ENCODE measurements at places on chromosomes 1 and 21.
A peak's percentile ranks its signal among the peaks of the same experiment; 100 is the strongest.

DNA sequence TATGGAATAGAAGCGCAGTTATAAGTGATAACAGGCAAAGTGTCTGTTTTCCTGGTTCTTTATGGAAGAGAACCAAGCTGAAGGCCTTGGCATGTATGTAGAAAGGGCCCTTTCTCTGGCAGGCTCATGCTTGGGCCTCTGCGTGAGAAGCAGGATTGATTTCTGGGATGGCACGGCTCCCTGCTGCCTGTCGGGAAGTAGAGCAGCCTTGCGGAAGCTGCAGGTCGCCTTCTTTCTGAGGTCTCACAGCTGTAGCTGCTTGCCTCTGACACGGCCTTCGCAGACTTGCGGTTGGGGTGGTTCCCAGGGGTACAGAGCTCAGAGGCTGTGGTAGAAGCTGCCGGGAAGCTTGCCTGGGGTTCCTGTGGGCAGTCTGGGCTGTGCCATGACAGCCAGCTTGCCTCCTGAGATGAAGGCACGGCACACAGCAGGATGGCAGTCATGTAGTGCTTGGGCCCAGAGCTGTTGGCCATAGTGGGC is 39.4 kb downstream of the TRAPPC10 start:
- peak; percentile 47 for DNase-seq

DNA sequence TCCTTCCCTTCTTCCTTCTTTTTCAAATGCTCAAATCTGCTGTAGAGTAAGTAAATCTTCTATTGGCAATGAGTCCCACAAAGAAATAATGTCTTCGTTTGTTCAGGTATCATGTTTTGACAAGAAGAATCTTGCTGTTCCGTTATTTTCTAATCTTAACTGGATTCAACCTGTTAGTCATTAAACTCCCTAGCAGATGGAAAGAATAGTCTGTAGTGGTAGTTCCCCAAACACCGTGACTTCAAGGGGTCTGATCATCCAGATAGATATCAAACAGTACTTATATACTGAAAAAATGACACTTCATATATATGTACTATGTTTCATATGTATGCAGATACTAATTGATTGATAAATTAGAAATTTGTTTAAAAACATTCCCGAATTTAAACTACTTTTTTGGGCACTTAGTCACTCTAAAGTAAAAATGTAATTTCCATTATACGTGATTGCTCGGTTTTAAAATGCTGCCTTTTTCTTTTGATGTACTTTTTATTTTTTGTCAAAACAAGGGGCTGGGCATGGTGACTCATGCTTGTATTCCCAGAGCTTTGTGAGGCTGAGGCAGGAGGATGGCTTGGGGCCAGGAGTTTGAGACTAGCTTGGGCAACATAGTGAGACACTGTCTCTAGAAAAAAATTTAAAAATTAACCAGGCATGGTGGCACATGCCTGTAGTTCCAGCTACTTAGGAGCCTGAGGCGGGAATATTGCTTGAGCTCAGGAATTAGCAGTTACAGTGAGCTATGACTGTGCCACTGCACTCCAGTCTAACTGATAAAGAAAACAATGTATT is 335.7 kb upstream of the SNX7 start:
- DNase-seq: peak; percentile 93

GRCh38 chr1:235098991-235099390 is 29.6 kb downstream of the TOMM20 start:
- DNase-seq: no peak

DNA sequence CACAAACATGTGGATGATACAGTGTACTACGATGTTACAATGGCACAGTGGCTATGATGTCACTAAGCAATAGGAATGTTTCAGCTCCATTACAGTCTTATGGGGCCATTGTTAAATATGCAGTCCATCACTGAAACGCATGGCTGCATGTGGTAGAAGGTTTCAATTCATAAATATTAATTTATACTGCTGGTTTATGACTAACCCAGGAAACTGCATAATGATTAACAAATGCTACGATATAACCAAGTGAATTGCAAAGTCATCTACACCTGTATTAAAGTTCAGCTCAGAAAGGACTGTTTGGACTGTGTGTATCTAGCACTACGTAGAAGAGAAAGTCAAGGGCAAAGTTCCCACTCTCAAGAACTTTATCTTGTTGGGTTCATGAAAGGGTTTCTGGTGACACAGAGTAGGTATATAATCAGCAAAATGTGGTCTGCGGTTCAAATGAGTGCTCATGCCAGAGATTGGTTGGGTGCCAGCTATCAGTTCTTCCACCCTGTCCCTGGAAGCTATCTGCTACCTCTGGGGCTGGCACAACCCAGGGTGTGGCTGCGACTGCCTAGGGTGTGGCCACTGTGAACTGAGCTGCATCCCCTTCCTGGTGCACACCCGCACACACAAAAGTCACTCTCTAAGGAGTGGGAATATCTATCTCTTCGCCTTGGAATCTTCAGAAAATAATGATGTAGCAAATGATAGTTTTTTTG is 14.8 kb downstream of the MGST3 start:
- peak; percentile 21 for DNase-seq

DNA sequence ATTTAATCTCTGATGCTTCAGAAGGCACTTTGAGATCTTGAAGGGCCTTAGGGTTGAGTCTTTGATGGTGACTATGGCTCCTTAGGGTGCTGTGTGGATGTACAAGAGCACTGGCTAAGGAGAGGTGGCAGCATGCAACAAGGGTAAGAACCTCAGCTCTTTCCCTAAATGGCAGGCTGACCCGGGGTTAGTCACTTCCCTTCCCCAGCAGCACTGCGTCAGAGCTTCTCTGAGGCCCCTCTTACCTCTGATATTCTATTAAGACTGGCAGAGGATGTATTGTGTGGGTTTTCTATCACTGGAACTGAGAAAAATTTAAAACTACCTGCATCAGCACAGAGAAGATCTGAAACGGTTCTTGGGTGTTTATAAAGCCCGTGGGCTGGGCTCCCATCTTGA is 11.8 kb downstream of the C1orf116 start:
- no peak for DNase-seq

- no peak for DNase-seq
These were observed 60.4 kb upstream of the LYPLAL1 start for GRCh38 chr1:219113261-219113660.

- no peak for DNase-seq
These were observed 131.8 kb upstream of the PKN2 start for GRCh38 chr1:88552226-88552625.

DNA sequence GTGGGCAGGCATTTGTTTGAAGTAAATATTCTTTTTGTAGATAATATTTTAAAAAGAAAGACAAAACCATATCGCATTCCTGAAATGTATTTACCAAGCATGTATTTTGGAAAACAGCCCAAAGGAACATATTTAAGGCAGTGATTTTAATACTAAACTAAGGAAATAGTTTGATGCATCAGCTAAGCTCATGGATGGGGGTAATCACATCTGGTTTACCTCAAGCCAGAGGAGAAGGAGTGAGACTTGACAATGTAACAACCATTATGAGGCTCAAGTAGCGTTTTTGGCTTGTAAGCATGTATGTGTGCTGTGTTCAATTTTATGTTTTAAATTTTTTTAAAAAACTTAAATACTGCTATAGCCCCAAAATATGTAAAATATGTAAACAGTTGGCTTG is 390.5 kb downstream of the DISC1 start:
- DNase-seq: no peak

GRCh38 chr21:22871692-22872091 is 1873.5 kb downstream of the NCAM2 start:
- no peak for DNase-seq

DNA sequence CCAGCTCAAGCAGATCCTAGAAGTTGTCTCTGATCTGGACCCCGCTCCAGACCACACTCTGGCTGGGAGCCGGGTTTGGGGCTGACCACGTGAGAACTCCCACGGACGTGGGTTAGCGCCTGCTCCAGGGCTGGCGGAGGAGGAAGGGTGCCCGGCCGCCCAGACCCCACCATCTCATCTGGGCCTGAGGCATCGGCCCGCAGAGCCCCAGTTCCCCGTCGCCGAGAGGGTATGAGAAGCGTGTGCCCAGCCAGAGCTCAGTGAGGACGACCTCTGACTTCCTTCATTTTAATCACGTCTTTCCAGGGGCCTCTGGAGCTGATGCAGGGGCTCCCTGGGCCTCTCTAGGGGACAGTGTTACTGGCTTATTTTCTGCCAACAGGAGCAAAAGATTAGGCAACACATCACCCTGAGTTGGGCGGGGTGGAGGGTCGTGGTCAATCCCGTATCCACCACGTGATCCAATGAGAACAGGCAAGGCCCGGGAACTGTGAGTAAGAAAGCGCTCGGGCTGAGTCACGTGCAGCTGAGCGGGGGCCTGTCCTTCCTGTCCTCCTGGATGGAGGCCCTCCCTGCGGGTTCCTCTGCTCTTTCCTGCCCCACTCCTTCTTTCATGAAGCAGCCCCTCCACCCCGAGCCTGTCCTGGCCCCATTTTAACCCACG is 81.1 kb downstream of the SIK1 start:
- DNase-seq: peak; percentile 89

GRCh38 chr1:218383681-218384080 is 38.5 kb downstream of the TGFB2 start:
- DNase-seq: peak; percentile 12

DNA sequence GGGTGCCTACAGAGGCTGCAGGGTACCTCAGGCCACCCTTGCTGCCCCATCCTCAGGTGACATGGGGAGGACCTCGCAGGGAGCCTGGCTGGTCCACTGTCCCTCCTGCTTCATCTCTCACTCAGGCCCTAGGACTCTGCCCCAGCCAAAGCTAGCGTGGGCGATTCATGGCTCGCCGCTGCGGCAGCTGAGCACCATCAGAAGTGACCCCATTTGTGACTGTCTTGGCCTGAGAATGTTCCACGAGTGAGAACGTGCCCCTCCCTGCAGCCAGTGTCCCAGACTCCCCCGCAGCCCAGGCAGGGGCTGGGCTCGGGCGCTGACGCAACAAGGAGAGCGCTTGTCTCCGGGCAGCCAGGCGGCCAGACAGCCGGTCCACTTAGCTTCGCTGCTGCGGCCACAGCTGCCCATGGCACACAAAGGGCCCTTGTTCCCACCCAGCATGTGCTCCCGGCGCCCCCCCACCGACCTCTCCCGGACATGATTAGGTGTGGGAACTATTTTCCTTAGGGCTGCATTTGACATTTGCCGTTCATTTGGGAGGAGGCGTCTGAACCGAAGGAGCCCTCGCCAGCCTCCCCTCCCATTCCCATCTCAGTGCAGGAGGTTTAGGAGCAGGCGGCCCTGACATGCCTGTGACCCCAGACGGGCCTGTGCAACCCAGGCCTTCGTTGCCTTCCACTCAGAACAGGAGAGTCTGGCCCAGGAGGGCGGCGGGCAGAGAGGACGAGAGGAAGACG is 19.3 kb upstream of the POFUT2 start:
- DNase-seq: peak; percentile 93

GRCh38 chr1:52814465-52814864 is 28.1 kb upstream of the ZYG11A start:
- DNase-seq: no peak

GRCh38 chr1:53083636-53084588 is 21.9 kb downstream of the PODN start:
- DNase-seq: no peak

- no peak for DNase-seq
These were observed 6.1 kb downstream of the CCDC18 start for GRCh38 chr1:93186667-93187066.

GRCh38 chr1:197733324-197733723 is 42.0 kb downstream of the DENND1B start:
- no peak for DNase-seq

DNA sequence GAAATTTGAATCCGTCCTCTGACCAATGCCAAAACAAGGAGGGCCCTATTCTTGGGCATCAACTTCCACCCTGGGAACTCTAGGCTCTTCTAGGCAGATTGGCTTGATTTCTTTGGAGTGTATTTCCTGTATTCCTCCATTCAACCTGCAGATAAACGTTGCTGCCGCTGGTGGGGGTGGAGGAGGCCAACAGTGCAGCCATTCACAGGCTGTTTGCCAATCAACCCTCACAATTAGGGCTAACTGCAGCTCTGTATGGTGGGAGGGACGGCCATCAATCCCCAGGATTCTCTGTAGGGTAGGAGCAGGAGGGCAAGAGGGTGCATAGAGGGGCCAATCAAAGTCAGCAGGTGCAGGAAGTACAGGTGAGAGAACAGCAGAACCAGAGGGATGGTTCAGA is 273.1 kb upstream of the PROX1 start:
- no peak for DNase-seq

DNA sequence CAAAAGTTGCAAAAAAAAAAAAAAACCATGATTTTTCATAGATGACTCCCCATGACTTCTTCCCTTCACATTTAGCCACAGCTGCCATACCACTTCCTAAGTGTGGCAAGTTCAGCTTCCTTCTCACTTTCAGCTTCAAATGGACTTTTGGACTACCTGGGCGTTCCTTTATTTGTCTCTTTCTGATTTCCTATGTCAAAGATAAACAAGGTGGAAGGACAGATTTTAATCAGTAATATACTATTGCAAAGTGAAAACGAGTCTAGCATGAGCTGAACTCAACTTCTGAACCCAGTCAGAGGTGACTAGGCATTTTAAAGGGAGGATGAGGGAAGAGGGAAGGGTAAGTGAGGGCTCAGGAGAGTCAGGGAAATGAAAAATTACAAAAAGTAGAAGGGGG is 14.4 kb upstream of the SCCPDH start:
- DNase-seq: no peak

DNA sequence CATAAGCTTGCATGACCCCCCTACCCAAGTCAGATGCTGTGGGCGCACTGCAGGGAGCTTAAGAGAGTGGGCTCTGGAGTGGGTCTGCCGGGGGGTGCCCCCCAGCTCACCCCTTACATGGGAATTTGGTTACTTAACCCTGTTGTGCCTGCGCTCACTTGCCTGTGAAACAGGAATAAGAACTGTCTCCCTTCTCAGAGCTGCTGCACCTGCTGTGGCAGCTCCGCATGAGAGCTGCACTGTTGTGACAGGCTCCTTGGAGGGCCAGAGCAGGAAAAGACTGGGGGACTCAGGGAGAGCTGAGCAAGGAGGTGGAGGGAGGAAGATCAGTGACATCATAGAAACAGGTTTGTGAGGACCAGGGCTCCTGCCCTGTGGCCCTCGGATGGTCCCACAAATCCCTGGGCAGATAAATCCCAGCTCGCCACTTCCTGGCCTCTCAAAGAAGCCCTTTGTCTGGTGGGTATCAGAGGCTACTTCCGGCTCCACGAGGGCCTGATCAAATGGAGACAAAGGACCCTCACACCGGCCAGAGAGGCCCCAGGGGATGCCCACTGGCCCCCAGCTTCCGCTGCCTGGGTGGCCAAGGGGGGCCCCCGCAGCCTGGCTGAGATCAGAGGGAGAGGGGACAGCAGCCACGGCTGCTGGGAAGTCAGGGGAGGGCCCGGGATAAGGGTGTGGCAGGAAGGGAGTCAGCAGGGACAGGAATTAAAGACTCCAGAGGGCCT is 28.9 kb upstream of the LAPTM5 start:
- DNase-seq: no peak
